ENCODE measurements at places on chromosomes 6 and 20. TPM values are rescaled to one million over a fixed set of nuclear protein-coding genes. Genes with fewer than 3 reads are reported as not detected.

ESF1 gene
- 10.4 TPM for total RNA-seq

LAMP5 gene
- total RNA-seq: 1.4 TPM

ID1 gene
- total RNA-seq: 116 TPM

SLA2 gene
- 0.35 TPM for total RNA-seq

LAMA4 gene
- total RNA-seq: 16.7 TPM

PPIL6 gene
- total RNA-seq: 1.2 TPM

FAM209B gene
- 0.43 TPM for total RNA-seq

Measured in adrenal gland (tissue), 19 donors.